ENCODE measurements at places on chromosomes 11 and 22.

GRCh38 chr22:45131749-45132148 lies 32.0 kb upstream of the NUP50 start:
- no peak for DNase-seq

DNA sequence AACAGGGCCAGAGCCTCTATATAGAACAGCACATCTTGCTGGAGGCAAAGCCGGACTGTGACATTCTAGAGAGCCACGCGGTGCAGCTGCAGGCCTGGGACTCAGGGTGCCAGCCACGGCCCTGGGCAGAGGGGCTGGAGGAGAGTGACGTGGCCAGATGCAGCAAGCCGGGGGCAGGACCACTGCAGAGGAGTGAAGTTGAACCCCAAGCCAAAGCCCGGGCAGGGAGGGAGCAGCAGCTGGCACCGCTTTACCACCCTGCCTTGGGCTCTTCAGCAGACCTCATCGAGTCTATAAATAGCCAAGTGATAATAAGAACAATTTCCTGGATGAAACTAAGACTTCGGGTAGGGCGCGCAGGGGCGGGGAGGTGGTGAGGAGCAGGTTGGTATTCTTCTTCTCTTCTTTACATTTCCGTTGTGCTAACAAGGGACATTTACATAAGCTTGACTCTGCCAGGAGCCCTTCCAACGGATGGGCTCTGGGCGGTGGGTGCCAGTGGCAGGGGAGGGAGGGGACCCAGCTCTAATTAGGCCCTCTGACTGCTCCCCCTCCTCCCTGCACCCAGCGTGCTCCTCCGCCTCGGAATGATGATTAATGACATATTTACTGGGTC lies 110.2 kb downstream of the ST3GAL4 start:
- no peak for DNase-seq

- DNase-seq: no peak
Observed at GRCh38 chr11:44990665-44991064, 40.0 kb upstream of the TP53I11 start.

DNA sequence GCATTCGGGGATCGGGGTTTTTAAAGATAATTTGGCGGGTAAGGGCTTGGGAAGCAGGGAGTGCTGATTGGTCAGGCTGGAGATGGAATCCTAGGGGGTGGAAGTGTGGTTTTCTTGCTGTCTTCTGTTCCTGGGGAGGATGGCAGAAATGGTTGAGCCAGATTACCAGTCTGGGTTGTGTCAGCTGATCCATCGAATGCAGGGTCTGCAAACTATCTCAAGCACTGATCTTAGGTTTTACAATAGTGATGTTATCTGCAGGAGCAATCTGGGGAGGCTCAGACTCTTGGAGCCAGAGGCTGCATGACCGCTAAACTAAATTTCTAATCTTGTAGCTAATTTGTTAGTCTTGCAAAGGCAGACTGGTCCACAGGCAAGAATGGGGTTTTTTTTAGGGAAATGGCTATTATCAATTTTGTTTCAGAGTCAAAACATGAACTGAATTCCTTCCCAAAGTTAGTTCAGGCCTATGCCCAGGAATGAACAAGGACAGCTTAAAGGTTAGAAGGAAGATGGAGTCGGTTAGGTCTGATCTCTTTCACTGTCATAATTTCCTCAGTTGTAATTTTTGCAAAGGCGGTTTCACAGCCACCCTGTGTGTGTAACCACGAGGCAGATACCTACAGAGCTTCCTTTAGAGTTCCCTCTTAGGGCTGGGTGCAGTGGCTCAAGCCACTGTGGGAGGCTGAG lies 10.2 kb downstream of the SCGB1A1 start:
- DNase-seq: no peak

DNA sequence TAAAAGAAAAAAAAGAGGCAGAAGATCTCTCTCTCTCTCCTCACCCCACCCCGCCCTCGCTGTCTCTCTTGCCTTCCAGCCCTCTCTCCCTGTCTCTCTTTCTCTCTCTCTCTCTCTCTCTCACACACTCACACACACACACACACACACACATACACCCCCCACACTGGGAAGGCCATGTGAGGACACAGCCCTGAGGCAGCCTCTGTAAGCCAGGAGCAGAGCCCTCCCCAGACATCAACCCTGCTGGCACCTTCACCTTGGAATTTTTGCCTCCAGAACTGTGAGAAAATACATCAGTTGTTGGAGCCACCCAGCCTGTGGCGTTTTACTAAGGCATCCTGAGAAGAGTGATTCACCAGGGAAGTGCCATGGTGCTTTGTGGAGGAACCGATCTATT lies 14.7 kb downstream of the APOL3 start:
- DNase-seq: no peak

DNA sequence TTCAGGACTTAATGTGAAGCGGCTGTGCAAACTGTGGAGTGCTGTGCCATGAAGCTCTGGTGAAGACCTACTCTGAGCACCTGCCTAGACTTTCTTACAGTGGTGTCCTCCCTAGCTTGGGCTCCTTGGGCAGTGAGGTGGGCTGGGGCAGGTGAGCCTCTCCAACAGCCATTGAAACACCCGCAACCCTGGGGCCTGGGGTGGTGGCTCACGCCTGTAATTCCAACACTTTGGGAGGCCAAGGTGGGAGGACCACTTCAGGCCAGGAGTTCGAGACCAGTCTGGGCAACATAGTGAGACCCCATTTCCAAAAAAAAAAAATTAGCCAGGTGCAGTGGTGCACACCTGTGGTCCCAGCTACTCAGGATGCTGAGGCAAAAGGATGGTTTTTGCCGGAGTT lies 14.3 kb upstream of the SEC14L3 start:
- DNase-seq: no peak

GRCh38 chr11:134945993-134946392 lies 534.0 kb upstream of the B3GAT1 start:
- DNase-seq: no peak

DNA sequence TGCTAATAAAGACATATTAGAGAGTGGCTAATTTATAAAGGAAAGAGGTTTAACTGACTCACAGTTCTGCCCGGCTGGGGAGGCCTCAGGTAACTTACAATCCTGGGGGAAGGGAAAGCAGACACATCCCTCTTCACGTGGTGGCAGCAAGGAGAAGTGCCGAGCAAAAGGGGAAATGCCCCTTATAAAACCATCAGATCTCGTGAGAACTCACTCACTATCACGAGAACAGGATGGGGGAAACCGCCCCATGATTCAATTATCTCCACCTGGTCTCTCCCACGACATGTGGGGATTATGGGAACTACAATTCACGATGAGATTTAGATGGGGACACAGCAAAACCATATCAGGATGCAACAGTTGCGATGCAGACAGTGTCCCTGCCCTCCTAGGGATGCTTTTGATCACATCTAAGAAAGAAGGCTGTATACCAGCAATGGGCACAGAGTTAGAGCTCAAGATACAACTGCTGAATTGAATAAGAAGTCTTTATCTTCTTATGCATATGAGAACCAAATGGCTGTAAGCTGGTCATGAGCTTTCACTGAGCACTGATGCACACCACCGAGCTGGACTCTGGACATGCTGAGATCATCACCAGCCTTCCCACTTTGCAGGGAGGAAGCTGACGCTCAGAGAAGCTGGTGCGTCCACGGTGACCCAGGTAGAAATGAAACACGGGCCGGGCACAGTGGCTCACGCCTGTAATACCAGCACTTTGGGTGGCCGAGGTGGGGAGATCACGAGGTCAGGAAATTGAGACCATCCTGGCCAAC lies 255.2 kb downstream of the MN1 start:
- DNase-seq: no peak

DNA sequence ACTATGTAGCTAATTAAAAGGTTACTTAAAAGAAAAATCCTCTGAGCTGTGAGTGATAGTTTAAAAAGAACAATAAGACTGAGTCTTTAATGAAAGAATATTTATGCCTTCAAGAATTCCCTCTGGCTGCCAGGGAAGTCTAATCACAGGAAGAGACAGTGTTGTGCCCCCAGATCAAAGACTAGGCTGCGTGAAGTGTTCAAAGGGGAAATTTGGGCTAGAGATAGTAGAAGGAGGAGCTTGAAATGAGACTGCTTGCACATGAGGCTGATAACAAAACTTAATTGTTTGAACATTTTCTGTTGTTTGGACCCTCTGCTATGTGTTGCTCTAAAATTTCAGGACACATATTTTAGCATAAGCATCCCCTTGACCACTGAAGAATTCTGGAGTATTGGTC lies 99.7 kb upstream of the MTNR1B start:
- no peak for DNase-seq

GRCh38 chr11:58900479-58901420 lies 38.5 kb upstream of the GLYATL1 start:
- peak; percentile 90 for DNase-seq

- DNase-seq: no peak
Observed at GRCh38 chr11:64523456-64524157, 67.4 kb upstream of the SLC22A12 start.

DNA sequence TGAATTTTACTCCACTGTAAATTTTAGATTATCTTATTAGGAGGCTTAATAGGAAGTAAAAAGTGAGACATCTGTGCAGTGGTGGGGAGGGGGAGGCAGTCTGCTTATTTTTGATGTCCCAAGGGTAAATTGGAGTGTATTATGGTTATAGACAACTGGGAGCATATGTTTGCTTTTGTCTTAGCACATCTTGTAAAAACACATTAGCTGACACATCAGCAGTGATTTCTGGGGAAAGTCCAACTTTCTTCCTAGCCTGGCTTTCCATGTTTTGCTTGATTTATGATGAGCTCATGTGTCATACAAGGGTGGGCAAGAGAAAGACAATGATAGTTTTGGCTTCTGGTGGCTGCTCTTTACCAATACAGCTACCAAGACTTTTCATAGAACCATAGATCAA lies 4.0 kb downstream of the ANO3 start:
- no peak for DNase-seq

DNA sequence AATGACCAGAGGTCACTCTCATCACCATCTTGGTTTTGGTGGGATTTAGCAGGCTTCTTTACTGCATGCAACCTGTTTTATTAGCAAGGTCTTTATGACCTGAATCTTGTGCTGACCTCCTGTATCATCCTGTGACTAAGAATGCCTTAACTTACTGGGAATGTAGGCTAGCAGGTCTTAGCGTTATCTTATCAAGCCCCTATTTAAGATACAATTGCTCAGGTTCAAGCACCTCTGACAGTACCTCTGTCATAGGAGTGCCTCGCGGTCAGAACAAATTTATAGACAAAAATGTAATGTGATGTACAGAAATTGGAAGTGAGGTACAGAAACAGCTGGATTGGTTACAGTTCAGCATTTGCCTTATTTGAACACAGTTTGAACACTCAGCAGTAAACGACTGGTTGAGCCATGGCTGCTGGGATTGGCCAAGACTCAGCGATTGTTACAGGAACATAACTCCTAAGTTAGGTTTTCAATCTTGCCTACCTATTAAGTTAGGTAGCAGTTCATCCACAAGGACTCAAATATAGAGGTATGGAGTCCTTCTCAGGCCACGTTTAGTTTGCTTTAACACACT lies 16.1 kb upstream of the TMEM123 start:
- DNase-seq: peak; percentile 18

GRCh38 chr11:96242191-96242847 lies 100.7 kb downstream of the MAML2 start:
- DNase-seq: peak; percentile 67
